Hematopoietic multipotent progenitor cell treated with erythropoietin and hydrocortisone succinate and interleukin-3 and kit ligand, for 8 days (in vitro differentiated cells): ENCODE measurements at places on chromosomes 5 and 9.
A peak's percentile ranks its signal among the peaks of the same experiment; 100 is the strongest.

DNA sequence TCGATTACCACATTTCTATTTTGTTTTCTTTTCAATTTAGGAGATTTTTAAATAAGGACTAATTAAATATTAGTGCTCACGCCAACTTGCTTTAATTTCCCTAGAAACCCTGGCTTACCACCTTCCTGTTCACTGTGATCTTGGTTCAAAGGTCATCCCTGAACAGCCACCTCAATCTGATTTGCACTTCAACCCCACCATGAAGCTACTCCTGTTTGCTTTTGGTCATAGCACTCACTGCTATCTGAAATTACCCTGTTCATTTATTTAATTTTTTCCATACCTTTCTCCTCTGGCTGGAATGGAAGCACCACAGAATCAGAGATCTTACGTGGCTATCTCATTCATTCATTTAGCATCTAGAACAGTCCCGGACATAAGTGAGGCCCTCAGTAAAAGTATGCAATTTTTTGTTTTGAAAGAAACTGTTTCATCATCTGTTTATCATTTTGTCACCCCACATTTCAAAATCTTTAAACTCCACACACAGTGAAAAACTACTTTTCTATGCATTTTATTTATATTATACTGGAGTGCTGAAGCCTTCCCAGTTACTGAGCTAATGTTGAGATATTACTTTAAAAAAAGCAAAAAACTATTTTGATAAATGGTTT, 17.2 kb upstream of the ADAMTSL1 start:
- no peak for DNase-seq

DNA sequence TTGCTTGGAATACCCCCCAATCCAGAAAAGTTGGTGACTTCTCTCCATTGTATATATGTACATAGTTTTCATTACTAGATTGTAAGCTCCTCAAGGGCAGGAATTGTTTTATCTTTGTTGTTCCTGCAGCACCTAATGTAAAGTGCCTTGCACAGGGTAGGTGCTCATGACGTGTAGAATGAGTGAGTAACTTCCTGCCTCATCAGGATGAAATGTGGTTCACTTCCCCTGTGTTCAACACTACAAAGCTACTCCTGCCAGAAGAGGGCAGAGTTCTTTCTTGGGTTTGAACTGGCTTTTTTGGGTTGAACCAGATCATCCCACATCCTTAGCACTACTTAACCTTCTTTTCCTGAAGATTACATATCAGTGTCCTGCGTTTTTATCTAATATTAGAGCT, 23.9 kb downstream of the GTF3C4 start:
- DNase-seq = peak; percentile 63

DNA sequence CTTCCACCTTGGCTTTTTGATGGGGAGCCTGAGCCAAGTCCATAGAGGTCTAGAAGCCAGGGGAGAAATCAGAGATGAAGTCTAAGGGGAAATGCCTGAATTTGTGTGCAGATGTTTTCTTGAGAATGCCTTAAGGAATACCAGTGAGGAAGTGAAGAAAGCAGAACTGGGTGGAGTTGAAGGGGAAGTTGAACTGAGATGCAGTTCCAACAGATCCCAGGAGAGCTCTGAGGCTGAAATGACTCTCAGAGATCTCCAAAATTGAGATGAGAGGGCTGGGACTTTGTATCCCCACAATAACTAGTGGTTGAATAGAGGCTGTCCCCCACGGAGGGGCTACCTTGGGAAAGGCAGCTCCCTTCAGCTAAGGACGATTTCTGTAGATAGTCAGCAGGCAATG, 197.1 kb downstream of the ZNF462 start:
- DNase-seq = no peak

DNA sequence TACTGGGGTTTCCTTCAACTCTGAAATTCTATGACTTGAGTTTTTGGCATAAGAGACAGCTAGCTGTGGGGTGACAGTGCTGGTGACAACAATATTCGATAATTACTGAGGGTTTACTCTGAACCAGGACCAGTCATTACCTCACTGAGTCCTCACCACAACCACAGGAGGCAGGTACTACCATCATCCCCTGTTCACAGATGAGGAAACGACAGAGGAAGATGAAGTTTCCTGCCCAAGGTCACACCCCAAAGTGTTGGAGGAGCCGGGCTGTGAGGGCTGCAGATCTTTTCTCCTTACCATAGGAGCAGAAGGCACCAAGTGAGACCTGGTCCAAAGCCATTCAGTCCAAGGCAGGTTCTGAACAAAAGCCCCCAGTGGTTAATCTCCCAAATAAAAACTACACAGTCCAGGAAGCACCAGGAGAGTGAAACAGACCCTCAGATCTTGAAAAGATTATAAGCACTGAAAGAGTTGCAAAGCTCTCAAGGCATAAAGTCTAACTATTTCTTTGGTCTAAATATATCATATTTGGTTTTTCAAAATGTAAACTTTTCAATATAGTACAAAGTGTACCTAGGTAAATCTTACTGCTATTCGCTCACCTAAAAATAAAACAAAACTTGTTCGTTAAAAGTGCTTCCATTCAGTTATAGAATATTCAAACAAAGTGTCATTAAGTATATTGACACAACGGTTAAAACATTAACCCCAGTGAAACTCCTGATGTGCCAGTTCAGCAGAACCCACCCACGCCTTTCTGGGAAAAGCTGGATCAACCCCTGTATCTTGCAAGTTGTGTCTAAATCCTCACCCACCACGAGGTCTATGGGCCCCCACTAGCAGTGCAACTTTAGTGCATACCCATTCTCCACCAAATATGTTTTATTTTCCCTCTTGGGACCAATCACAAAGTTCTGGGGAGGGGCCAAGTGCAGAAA, 82.6 kb upstream of the EQTN start:
- DNase-seq = no peak

DNA sequence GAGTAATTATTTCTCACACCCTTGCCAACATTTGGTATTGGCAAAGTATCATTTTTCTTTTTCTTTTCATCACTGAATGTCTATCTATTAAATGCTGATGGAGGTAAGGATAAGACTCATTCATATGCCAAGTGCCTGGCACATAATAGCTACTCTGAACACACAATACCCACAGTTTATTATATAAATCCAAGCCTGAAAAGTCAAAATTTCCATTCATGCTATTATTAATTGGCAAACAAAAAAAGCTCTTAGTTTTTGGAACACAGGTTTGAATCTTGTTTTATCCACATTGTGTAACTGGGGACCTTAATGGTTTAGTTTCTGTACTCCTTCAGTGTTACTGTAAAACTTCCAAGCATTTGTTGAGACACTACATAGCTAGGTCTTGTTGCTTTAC, 6.4 kb upstream of the ATOX1 start:
- DNase-seq = no peak
